Activated CD8-positive, alpha-beta memory T cell treated with anti-CD3 and anti-CD28 coated beads for 48 hours (primary cell): ENCODE measurements at places on chromosomes 2 and 18.

- DNase-seq = no peak
These were observed 244.5 kb downstream of the TCF4 start for GRCh38 chr18:55343396-55344073.

GRCh38 chr18:62387257-62387656 is 62.1 kb downstream of the TNFRSF11A start:
- no peak for DNase-seq

GRCh38 chr2:69285379-69285894 is 101.6 kb downstream of the GFPT1 start:
- DNase-seq = no peak

GRCh38 chr2:51032751-51033330 is 909 bp upstream of the NRXN1 start:
- no peak for DNase-seq
